ENCODE measurements at places on chromosomes 12 and 14. TPM values are rescaled to one million over a fixed set of nuclear protein-coding genes. Genes with fewer than 3 reads are reported as not detected.

GRCh38 chr12:98470469-98471082 lies 44.8 kb upstream of the TMPO start:
- DNase-seq = no peak

The IQSEC3 gene
- 0.64 TPM for total RNA-seq

- DNase-seq = no peak
Observed at GRCh38 chr12:103817791-103818190, 23.2 kb downstream of the NT5DC3 start.

DNA sequence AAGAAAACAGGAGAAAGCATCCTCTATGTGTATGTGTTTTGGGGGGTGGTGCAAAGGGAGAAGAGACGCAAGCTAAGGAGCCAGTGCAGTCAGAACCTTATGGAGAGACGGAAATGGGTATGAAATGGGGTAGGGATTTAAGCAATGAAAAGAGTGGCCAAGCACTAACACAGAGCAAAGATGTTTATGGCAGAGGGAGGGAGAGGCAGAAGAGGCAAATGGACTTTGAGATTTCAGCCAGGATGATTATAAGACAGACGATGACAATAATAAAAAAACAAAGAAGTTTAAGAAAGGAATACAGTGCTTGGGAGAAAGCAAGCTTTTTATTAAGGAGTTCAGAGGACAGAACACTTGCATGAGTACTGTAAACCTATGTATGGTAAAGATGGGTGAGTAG lies 44.6 kb downstream of the DCAF5 start:
- DNase-seq = no peak
